HFFc6 (cell line): ENCODE measurements at places on chromosomes 13 and 19.

DNA sequence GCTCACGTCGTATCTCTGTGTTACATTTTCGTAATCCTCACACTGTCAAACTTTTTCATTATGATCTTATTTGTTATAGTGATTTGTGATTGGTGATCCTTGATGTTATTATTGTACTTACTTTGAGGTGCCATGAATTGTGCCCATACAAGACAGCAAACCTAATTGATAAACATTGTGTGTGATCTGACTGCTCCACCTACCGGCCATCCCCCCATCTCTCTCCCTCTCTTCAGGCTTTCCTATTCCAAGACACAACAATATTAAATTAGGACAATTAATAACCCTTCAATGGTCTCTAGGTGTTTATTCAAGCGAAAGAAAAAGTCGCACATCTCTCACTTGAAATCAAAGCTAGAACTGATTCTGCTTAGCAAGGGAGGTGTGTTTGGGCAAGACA lies 349.3 kb downstream of the RBM26 start:
- DNase-seq, result no peak

DNA sequence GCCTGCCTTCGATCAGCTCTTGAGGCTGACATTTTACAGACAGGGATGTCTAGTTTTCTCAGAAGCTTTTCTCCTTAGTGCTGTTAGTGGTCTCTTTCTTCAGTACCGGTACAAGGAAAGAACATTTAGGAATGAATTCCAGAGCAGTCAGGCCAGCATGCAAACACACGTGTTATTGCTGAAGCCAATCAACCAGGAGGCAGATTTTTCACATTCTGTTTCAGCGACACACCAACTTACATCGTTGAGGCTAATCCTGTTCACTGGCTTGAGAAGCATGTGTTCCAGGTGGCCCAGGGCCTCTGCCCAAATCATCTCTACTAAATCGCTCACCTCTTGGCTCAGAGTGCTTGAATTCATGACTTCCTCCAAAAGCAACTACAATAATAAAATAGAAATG lies 19.2 kb downstream of the PARP4 start:
- no peak for DNase-seq

DNA sequence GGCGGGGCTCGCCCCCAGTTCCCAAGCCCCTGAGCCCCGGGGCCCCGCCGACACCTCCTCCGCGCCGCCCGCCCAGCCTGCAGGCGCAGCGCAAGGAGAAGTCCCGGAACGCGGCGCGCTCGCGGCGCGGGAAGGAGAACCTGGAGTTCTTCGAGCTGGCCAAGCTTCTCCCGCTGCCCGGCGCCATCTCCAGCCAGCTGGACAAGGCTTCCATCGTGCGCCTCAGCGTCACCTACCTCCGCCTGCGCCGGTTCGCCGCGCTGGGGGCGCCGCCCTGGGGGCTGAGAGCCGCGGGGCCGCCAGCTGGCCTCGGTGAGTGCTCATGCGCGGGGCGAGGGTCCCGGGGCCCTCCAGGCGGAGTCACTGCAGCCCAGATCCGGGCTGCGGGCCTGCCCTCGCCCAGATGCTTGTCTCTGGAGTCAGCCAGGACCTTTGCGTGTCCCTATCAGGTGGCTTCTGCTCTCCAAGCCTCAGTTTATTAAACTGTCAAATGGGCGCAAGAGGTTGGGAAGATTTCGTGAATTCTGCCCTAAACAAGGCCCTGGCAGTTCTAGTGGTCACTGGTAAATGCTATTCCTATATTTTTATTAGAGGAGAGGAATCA lies 2.0 kb downstream of the NPAS1 start:
- no peak for DNase-seq

DNA sequence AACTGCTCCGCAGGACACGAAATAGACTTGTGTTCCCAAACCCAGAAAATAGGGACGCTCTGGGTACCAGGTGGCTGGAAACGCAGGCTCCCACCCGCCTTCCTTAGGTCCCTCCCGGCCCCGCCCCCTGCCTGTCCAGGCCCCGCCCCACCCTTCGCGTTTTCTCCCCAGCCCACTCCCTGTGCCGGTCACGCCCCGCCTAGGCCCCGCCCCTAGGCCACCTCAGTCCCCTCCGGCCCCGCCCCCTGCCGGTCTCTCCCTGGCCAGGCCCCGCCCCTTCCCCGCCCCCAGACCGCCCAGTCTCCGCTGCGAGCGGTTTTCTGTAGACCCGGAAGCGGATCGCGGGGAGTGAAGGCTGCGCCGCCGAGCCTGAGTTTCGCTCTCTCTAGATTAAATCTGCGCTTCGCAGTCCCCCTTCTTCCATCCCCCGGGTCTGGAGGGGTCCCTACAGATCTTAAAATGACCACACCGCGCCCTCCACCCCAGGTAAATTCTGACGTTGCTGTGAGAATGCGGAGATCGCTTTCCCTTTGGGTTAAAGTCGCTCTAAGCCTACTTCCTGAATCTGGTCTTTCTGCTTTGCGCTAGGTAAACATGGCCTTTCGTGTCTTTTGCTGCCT lies 3.7 kb upstream of the ZNF665 start:
- peak; percentile 35 for DNase-seq

DNA sequence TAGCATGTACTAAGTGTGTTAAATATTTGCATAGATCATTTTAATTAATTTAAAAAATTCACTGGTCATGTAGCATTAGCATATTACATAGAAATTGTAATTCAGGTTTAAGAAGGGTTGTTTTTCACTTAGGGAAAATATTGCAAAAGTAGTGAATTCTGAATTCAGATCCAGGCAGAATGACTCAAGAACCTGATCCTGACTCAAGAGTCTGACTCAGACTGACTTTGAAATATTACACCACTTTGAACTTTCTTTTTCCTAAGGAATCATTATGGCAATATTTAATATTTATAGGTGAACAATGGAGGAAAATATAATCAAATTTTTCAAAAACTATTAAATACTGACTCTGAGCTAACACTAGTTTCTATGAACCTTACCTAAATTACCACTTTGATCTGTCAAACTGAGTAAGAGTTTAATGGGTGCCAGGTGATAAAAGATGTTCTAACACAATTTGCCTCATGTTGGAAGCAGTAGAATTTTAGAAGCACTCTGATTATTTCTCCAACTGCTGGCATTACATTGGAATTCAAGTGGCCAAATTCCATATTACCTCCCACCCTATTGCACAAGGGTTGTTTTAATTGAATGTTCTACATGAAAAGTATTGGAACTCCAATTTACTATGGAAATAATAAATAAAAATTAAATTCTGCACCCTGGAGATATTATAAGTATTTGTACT lies 261.6 kb downstream of the SLITRK1 start:
- DNase-seq, result peak; percentile 23

DNA sequence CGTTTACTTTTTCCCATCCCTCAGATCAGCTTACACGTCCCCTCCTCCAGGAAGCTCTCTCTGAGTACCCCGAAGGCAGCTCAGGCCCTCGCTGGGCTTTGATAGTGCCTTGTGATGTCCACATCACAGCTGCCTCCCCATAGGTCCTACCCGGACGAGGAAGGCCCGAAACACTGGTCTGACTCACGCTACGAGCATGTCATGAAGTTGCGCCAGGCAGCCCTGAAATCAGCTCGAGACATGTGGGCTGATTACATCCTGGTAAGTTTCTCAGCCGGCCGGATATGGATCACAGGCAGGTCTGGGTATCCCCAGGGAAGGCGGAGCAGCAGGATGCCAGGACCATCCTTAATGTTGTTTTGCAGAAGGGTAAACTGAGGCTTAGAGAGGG lies 4.8 kb downstream of the COLGALT1 start:
- DNase-seq, result peak; percentile 12

DNA sequence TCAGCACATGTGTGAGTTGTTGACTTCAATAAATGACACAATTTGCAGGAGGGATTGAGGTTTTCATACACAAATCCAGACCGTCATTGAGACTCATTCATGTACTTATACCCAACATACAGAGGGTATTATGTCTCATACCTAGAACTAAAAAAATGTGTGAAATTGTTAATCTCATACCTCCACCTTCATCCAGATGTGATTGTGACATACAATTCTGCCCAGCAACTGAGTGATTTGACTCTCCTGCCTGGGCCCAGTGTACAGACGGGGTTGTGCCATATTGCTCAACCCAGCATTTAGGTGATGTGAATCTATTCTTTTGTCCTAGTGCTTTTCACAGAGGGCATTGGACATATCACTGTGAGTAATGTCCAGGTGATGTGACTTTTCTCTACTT lies 12.6 kb upstream of the ZNF681 start:
- no peak for DNase-seq

GRCh38 chr13:62280590-62280989 lies 864.9 kb upstream of the PCDH20 start:
- DNase-seq, result no peak

DNA sequence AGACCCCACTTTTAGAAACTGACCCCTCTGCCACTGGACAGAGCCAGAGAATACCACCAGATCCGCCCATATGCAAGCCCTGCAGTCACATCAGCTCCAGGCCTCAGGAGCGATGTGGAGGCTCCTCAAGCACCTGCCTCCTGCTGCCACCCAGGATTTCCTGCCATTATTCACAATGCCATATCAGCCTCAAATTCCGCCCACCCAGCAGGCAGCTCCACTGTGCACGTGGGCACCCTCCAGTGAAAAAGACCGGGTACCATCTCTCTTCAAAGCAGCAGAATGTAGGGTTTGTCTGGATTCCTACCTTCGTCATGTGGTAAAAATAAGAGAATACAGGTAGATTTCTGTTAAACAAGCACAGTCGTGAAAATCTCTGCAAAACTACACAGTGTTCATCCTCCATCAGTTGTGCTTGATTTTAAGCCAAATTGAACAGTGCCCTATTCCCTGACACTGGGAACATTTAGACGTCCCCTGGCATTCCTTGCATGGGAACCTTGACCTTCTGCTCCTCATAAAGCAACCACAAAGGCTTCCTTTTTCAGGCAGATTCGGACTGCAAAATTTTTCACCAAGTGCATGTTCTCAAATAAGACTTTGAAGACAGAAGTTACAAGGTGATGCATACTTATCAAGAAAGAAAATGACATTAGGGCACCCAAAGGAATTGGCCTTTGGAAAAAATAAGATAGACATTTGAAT lies 56.4 kb downstream of the FAM124A start:
- DNase-seq, result no peak
